ENCODE measurements at places on chromosomes 2 and 18. TPM values are rescaled to one million over a fixed set of nuclear protein-coding genes. Genes with fewer than 3 reads are reported as not detected.

- no peak for DNase-seq
These were observed 22.5 kb upstream of the TACR1 start for GRCh38 chr2:75221862-75222261.

- DNase-seq: no peak
These were observed 8.3 kb upstream of the CHST10 start for GRCh38 chr2:100425573-100426383.

Gene COL3A1
- polyA plus RNA-seq: not detected

DNA sequence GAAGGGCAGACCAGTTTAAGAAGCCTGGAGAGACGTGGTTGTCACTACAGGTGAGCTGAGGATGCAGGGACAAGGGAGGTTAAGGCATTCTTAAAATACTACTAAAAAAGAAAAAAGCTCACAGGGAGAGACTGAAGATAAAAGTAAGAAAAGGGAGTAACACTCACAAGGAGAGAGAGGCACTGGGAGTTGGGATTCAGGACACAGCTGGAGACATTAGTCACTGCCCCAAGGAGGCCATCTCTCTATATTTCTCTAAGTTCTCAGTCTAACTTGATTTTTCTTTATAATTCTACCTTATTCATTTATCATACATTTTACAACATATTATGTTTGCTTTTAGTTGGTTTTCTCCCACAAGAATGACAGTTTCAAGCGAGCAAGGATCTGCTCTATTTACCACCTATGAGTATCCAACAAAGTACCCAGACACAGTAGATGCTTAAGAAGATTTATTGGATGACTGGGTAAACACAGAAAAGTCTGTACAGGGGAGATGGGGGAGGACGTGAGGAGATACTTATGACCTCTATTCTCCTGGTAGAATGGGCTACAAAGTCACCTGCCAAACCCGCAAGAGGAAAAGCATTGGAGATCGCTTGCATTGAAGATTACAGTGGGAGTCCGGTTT, 2.2 kb downstream of the SERPINE2 start:
- DNase-seq: no peak

DNA sequence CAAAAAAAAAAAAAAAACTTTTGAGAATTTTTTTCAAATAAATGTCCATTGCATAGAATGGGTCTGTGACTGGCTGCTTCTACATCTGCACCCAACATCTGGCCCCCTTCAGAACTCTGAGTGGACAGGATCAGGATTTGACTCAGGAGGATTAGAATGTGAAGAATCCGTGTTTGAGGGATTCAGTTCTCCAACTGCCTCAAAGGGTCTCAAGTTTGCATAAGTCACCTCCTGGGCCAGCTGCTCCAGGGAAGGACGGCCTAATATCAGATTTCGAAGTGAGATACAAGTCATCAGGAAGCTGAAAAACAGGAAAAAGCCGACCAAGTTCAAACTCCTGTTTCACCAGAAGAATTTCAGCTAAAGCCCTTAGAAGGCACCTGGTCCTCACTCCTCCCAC, 10.9 kb downstream of the MAT2A start:
- no peak for DNase-seq

DNA sequence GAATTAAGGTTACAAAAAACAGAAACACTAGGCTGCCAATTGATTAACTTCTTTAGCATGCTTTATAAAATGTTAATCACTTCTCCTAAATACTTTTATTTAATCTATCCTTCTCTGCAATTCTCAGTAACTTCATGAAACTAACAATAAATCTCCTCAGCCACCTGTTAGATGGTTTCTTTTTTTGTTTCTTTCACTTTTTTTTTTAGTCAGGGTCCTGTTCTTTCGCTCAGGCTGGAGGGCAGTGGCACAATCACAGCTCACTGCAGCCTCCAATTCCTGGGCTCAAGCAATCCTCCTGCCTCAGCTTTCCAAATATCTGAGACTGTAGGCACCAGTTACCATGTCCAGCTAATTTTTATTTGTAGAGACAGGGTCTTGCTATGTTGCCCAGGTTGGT, 213.4 kb upstream of the STK17B start:
- DNase-seq: no peak

Gene FAM161A
- polyA plus RNA-seq: 0.66 TPM

DNA sequence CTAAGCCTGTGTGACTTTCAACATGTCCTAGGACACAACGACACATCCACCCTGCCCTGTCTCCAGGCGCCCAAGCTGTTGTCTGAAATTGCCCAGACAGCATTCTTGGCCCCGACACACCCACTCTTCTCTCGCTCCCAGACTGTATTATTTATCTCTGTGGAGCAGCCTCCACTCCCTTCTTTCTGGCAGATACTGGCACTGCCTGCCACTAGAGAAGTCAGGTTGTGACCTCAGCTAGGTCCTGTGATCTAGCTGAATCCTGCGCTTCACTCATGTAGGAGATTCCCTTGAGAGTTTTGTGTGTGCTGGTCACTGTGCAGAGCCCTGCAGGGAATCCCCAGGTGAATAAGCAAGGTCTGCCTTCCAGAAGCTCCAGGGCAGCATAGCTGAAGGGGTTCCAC, 77.1 kb upstream of the TNP1 start:
- DNase-seq: no peak

- DNase-seq: no peak
These were observed 11.2 kb downstream of the EFR3B start for GRCh38 chr2:25053041-25053440.

Gene SLC9A4
- polyA plus RNA-seq: not detected

GRCh38 chr2:187826023-187826422, 271.8 kb upstream of the TFPI start:
- DNase-seq: no peak

- DNase-seq: no peak
These were observed 6.1 kb upstream of the AMMECR1L start for GRCh38 chr2:127891811-127892210.

Gene CYP20A1
- 25.6 TPM for polyA plus RNA-seq

- DNase-seq: no peak
These were observed 46.4 kb downstream of the ACKR3 start for GRCh38 chr2:236616031-236616430.

DNA sequence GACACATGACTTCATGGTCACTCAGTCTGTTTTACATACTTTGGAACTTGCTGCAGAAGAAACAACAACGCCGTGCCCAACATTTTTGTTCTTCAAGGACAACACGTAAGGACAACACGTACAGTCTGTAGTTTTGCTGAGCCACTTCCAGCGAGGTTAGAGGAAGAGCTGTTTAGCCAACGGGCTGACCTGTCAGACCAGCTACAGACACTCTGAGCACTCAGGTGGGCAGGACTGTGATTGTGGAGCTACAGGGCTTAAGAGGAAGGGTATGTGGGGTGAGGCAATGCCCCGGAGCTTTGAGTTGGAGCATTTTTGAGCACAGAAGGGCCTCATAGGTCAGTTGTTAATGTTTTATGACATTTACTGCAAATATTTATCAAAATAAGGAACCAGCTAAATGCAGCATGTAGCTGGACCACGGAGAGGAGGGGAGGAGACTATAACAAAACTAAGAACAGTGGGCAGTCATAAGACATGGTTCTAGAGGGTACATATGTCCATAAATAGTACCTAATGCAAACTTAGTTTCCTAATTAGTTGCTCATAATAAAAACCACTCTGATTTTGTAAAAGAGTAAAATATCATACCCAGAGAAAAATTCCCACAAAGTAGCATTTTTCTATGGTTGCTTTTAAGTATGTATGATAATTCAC, 26.3 kb upstream of the NPC1 start:
- DNase-seq: no peak

GRCh38 chr2:119463990-119464389, 32.3 kb downstream of the TMEM37 start:
- no peak for DNase-seq

- DNase-seq: no peak
These were observed 10.7 kb downstream of the MERTK start for GRCh38 chr2:111909079-111909478.

Measured in immature natural killer cell (primary cell).